ENCODE measurements at places on chromosomes 2 and 18. TPM values are rescaled to one million over a fixed set of nuclear protein-coding genes. Genes with fewer than 3 reads are reported as not detected.

The INHBB gene
- 0.09 TPM for total RNA-seq

The DSG1 gene
- not detected for total RNA-seq

The SERPINB12 gene
- total RNA-seq, result not detected

The C2orf81 gene
- total RNA-seq, result 1.6 TPM

The ASPRV1 gene
- 0.73 TPM for total RNA-seq

DNA sequence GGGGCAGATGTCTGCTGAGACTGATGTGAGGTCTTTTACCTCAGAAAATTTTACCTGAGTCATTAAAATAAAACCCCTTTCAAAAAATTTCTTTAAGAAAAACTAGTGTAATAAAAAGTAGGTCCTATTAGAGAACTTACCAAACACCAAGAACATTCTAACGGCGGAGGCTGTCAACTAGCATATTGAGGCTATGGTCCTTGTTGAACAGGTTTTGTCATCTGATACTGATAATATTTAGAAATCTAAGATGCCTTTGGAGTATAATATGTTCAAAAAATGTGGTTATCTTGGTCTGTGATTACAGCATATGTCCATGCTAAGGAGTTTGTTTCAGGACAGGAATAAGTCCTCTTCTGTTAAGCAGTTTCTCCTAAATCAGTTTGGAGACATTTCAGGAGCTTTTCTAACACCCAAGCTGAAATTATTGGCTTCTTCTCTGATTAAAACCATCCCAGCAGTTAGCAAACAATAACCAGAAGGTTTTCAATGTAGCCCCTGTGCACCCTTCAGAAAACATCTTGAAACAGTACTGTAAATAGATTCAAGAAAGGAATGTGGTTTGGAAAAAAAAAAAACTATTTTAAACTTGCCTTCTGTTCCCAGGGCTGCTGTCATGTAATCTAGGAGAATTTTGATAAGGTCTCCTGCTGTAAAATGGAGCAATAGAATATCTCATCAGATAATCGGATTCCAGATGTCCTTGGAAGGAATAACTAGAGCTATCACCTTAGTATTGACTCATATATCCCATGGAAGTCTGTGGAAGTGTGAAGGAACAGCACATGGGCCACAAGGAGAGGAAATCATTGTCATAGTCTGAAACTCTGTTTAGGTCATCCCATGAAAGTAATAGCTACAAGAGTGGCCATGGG, 58.7 kb upstream of the B3GNT2 start:
- DNase-seq, result no peak

DNA sequence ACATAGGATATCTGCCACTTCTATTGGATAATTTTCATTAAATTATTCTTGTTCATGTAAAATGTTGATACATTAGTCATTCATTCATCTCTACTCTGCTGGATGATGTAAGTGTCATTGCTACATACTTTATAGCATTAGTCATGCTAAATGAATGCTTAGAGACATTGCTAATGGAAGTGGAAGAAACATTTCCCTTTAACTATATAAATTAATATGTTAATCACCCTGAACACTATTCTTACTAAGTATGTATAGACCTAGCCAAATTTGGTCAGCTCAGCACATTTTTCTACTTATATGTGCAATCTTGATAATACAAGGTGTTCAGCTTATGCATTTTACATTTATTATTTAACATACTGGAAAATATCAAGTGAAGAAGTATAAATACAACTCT, 160.2 kb downstream of the DPP4 start:
- DNase-seq, result peak; percentile 71
